ENCODE measurements at places on chromosomes 2 and 18.

DNA sequence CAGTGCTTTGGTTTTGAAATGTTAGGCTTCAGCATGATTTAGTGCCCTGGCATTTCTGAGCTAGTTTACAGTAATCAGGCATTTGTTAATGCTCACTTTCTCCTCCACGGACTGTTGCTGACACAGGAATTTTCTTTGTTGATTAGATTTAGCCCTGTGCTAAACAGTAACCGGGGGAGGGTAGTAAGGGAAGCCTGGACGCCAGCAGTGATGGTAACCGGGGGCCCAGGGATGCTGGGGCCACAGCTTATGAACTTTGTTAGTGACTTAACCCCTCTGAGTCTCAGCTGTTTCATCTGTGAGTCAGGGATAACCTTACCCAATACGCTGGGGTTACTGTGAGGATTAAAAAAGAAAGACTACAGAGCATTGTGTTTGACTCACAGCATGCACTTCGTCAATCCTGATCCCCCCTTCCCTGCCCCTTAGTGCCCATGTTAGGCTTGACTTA lies 33.5 kb downstream of the KLHL29 start:
- no peak for ATAC-seq

DNA sequence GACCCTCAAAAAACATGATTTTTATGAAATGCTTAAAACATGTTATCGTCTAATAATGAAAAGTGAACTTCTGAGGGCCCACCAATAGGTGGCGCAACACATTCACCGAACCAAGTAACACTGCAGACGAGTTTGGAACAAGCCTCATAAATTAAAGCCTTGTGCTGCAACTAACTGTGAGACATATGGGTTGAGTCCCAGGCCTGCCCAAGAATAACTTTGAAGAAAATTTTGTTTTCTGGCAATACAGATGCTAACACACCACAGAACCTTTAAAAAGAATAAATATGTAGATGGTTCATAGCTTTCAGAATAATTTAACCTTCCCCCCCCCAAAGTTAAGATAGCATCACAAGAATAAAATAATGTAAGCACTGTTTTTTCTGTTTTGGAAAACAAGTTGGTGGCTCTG lies 285.9 kb downstream of the RNF144A start:
- ATAC-seq: no peak

- ATAC-seq: peak; percentile 83
These were observed 5.0 kb downstream of the CD28 start for GRCh38 chr2:203711399-203711798.

GRCh38 chr2:72032481-72033041 lies 115.1 kb downstream of the CYP26B1 start:
- no peak for ATAC-seq

DNA sequence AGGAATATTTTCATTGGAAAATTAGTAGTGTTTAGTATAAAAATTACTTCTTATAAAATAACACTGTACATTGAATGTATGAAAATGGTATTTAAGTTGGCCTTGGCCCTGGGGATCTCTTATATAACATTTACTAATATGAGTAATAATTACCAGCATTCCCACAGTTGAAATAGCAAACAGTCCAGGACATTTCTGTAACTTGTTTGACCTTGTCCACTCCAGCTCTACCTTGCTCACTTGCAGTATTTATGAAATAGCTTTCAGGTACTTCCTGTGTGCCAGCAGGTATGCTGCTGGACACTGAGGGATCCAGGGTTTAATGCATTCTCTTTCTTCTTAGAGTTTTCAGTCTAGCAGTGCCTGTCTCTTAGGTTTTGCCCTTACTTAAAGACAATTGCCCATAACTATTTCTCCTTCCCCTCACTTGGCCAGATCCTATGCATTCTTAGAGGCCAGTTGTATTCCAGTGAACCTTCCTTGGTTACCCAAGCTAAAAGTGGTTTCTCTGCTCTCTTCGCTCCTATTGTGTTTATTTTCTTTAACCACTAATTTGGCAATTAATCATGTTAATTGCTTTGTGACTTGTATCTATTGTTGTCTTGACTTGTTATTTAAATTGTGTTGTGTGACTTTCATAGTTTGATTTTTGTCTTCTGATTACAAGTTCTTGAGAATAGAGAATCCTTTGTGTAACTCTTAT lies 25.9 kb downstream of the BABAM2 start:
- no peak for ATAC-seq

DNA sequence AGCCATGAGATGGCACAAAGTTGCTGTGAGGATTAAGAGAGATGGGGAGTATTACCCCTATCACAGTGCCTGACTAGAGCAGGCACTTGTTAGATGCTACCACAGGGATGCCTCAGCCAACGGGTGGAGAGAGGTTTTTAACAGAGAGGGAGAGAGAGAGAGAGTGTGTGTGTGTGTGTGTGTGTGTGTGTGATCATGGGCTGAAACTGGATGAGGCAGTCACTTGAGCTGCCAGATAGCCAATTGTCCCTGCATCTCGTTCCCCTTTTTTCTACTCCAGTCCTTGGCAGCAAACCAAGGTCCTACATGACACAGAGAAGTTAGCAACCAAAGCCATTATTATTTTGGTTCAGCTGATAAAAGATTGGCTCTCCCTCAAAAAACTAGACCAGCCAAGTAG lies 3.0 kb downstream of the CD8A start:
- ATAC-seq: no peak

- no peak for ATAC-seq
These were observed 102.3 kb upstream of the EPB41L5 start for GRCh38 chr2:119910566-119910965.

All from activated CD4-positive, CD25-positive, alpha-beta regulatory T cell treated with anti-CD3 and anti-CD28 coated beads, Interleukin-2, amount 50 U/mL, for 24 hours (primary cell).